Right ventricle myocardium superior (tissue), 1 donor: ENCODE measurements at places on chromosomes 1 and 21. TPM values are rescaled to one million over a fixed set of nuclear protein-coding genes. Genes with fewer than 3 reads are reported as not detected.
A peak's percentile ranks its signal among the peaks of the same experiment; 100 is the strongest.

Gene ADAM30
- total RNA-seq = not detected

DNA sequence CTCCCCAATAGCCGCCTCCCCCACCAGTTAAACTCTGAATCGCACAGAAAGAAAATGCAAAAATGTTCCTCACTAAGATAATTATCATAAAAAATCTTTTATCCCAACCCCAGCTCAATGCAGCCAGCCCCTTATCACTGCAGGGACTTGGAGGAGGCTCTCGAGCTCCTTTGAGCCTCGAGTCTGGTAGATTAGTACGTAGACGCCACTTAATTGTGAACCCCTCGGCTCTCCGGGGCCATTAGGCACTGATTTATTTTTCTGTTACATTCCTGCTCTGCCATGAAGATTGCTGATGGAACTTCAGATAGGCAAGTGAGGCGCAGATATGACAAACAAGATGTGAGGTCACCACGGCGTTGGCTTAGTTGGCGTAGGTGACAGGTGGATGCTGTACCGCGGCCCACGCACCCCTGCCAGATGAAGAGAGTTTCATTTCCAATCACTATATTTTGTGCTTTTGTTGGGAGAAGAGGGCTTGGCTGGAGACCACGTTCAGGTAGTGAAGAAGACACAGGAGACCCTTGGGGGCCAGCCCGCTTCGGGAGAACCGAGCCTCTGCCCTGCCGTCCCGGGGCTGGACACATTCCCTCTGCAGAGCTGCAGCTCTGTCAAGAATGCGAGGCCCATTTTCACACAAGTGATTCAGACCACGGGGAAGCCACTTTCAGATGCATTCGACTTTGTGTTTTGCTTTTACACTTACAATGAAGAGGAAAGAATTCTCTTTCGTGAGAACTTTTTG, 55.9 kb upstream of the ARHGEF16 start:
- DNase-seq = no peak

DNA sequence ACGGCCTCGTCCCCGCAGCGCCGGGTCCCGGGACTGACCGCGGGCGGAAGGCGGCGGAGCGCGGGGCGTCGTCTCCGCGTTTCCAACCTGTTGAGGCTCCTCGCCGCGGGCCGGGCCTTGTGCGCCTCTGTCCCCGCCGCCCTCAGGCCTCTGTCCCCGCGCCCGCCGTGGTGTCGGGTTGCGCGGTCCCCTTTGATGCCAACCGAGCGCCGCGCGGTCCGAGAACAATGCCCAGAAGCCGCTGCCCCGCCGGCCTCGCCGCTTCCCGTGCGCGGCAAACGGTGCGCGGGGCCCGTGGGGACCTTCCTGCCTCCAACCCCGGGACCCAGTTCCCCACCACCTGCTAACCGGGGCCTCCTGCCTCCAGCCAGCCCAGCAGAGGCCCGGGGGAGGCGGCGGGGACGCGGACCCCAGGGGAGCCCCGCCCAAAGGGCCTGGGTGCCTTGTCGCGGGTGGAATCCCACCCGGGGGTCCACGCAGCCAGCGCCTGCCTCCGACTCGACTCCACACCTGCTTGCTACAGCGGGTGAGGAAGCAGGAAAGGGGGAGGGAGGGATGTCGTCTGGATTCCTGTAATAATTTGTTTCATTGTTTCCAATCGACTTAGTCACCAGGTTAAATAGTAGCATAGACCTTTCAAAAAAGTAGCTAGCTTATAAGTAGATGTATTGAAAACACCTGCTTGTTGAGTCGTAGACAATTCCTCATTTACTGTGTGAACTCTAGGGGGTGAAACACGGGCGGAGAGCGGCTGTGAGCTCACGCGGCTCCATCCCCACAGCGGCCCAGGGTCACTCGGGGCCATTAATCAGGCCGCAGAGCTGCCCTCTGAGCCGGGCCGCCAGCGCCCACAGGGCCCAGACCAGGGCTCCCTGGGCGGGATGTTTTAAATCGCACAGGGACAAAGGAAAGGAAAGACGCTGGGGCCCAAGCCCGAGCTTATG, 1.1 kb downstream of the COL18A1 start:
- peak; percentile 55 for DNase-seq

DNA sequence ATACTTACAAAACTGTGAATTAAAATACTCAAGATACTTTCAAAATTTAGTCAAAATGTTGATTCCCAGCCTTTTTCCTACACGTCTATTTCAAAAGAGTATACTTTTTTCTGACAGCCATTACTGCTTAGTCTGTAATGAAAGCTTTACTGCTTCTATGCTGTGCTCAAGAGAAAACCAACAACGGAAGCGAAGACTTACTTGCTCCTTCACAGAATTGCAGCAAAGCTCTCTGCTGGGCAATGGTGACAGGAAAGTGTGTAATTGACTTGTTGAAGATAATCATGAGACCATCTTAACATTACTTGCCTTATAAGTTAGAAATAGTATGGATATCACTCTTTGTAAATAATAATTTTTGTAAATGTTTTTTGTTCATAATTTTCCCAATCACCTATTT, 1.7 kb upstream of the DYNLT5 start:
- no peak for DNase-seq

Gene RGS2
- total RNA-seq = 18.4 TPM

DNA sequence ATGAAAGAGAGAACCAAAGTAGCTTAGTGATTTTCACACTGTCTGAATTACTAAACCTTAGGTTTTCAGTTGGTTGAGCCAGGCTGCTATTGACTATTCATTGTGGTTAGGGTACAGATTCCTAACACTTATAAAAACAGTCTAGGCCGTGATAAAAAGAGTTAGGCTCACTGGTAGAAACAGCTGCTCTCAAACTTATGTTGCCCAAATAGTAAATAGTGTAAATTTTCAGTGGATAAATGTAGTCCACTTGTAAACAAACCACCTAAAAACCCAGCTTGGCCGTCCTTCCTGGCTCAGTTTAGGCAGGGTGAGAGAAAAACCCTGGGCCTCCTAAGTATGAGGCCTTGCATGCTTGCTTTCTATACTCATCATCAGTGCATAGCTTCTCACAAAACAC, 34.9 kb downstream of the ARID1A start:
- DNase-seq = no peak

GRCh38 chr1:165841582-165842017, 14.2 kb downstream of the UCK2 start:
- DNase-seq = no peak

- DNase-seq = no peak
Observed at GRCh38 chr1:52554267-52554640, 1.4 kb upstream of the TUT4 start.

Gene INAVA
- total RNA-seq = not detected

DNA sequence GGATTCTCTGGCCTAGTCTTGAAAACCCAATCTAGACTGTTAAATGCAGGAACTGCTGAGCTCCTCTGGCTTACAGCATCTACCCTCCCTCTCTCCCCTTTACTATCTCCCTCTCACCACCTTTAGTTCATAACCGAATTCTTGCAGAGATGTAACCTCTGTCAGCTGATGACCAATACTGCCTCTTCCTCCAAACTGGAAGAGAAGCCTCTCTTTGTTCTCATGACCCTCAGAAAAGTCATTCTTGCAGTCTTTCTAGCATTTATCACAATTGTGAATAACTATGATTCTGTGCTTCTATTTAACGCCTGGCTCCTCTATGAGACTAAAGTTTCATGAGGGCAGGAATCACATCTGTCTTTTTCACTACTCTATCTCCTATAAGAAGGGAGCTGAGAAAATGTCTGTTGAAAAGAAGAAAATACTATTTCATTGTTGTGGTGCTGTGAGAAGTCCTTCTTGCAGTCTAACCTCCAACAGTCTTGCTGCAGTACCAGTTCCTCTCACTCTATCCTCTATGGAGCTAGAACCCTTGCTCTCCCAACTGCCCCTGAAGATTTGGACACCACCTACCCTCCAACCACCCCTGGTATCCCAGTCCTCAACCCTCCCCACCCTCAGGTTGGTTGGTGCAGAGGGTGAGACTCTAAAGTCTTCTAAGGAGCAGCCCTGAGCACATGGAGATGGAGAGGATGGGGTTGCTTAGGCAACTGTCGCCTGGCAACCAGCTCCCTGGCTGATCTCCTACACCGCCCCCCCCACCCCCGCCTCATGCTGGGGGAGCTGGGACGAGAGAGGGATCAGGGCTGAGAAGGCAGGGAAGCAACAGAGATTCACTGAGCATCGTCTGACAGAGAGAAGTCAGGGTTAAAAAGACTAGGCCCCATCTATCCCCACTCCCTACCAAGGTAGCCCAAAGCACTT, 13.9 kb downstream of the MEF2D start:
- DNase-seq = peak; percentile 38

DNA sequence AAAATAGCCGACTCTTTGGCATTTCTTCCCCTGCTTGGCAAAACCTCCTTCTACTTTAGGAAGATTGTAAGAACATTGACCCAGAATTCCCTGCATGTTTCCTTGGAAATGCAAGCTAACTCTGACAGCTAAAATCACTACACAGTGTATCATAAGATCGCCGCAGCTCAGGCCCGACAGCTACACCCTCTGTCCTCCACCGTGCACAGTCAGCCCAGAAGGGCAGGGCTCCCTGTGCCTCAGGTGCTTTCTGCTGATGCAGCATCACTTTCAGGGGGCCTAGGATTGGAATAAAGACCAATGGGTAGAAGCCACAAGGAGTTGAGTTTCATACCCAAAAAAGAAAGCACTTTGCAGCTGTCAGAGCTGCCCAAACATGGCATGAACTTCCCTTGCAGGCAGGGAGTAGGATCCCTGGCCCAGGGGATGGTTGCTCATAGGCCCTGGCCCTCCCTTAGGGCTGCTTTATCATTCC, 145.3 kb downstream of the SEC16B start:
- DNase-seq = no peak

DNA sequence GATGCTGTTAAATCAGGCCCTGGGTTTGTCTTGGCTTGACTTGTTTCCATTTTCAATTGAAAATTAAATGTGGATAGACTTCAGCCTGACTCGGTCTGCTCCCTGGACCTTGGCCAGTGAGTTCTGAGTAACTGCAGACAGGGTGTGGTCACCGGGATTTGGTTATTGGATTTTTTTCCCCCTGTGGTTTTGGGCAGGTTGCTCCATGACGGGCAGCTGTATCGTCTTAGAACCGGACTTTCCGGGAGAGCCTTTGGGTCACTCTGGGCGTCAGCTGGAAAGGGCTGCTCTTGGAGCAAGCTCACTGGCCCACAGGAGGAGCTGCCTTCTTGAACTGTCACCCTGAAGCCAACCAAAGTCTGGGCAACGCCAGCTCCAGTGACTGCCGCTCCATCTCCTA, 75.0 kb downstream of the CLIC6 start:
- DNase-seq = no peak

Gene FGR
- 3.7 TPM for total RNA-seq

DNA sequence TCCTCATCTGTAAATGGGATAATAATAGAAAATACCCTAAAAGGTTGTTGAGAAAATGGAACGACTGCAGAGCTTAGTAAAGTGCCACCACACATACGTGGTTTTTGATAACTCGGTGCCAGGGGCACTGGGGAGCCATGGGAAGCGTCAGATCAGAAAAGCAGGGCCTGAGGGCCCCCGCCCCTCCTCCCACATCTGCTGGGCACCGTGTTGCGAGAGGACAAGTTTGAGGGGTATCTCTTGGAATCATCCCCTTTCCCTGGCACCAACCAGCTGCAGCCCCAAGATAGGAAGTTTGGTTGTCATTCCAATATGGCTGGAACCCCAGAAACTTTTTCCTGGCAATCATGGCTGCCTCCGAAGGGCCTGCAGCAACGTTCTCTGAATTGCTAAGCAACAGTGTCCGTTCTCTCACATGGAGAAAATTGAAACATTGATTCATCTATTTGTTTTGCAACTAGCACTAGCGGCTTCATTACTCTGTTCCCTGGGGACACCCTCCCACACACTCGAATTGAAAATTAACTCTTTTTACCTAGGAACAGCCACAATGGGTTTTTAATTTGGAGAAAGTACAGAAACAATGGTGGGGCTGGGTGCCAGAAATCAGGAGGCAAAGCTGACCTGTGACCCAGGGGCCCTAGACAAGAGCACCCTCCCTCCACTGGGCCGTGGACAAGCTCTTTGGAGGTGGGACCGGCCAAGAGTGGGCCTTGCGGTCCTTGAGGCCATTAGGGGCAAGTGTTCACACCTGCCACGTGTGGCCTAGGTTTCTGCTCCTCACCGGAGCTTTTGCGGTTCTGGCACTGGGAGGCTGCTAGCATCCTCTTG, 190.0 kb upstream of the VAMP3 start:
- DNase-seq = peak; percentile 13

DNA sequence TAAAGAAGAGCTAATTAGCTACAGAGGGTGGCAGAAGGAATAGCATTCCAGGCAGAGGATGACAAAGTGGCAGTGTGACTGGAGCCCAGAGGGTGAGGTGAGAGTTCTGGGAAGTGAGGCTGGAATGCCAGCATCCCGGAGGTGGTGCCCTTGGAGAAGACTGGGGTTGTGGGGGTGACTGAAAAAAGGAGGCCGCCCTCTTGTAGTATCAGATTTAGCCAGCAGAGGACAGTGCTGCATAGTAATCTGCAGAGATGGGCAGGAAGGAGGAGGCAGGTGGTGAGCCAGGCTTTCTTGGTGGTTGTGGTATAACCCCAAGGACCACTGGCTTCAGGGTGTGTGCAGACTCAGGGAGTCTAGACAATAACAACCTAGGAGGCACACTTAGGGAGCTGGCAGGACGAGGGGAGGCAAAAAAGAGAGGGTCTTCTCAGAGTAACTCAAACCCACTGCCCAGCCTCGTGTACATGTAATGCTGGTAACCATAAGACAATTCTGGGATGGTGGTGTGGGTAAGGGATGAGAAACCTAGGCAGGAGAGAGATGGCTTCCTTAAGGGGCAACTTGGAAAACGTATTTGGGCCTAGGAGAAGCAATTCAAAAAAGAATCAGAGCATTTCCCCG, 30.5 kb downstream of the MROH7 start:
- no peak for DNase-seq

GRCh38 chr1:43068911-43069310, 103.2 kb downstream of the EBNA1BP2 start:
- no peak for DNase-seq

- DNase-seq = no peak
Observed at GRCh38 chr1:191508239-191508638, 650.0 kb upstream of the RGS18 start.

DNA sequence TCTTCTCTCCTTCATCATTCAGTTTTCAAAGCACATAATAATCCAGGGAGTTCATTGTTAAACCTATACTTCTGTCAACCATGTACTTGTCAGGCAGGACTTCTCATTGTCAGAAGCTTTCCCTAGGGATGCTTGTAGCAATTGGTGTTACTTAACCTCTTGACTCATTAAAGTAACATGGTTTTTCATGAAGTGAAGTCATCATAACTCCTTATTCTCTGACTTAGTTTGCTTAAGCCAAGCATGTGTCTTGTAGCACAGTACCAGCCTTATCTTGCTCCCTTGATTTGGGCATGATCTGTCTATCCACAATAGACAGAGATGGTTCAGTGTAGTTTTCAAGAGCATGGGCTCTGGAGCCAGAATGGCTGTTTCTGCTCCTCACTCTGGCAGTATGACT, 45.3 kb downstream of the LRIG2 start:
- no peak for DNase-seq

Gene SLC30A1
- 9.8 TPM for total RNA-seq

DNA sequence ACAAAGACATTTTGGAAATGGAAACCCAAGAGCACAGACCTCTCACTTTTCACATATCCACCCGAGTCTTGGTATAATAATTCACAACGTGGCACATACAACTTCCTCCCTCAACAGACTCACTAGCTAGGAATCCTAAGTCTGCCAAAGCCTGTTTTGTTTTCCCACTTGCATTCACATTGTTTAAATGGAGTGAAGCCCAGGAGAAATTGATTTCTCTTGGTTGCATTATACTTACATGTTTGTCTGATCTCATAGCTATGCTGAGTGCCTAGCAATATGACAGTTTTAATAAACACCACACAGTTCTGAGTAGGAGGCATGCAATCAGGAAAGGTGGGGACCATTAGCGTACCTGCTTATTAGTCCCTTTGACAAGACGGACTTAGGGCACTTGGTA, 348.6 kb upstream of the ADGRL4 start:
- no peak for DNase-seq

Gene RXFP4
- total RNA-seq = not detected
